ENCODE measurements at places on chromosomes 3 and 15.

DNA sequence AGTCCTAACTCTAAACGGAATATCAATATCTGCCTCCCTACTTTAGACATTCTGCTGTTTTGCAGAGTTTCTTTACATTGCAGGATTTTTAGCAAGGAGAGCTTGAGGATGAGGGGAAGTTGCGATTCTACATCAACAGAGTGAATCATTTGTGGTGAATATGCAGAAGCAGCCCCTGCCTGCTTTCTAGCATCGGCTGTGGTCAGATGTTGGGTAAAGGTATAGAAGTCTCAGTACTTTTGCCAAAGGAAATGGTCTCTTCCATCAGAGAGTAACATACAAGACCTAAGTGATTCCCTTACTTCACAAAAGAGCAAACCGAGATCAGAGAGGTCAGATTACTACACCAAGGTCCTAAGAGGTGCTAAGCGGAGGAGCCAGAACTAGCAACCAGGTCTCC, 15.2 kb downstream of the ST3GAL6 start:
- no peak for DNase-seq

- peak; percentile 51 for DNase-seq
Observed at GRCh38 chr15:40582726-40583246, 11.3 kb upstream of the KNL1 start.

GRCh38 chr15:98292442-98293240, 332.1 kb downstream of the ARRDC4 start:
- no peak for DNase-seq

- DNase-seq, result peak; percentile 22
Observed at GRCh38 chr3:137970914-137971831, 38.8 kb upstream of the CLDN18 start.

GRCh38 chr15:52527911-52528563, 643 bp downstream of the MYO5A start:
- peak; percentile 36 for DNase-seq

DNA sequence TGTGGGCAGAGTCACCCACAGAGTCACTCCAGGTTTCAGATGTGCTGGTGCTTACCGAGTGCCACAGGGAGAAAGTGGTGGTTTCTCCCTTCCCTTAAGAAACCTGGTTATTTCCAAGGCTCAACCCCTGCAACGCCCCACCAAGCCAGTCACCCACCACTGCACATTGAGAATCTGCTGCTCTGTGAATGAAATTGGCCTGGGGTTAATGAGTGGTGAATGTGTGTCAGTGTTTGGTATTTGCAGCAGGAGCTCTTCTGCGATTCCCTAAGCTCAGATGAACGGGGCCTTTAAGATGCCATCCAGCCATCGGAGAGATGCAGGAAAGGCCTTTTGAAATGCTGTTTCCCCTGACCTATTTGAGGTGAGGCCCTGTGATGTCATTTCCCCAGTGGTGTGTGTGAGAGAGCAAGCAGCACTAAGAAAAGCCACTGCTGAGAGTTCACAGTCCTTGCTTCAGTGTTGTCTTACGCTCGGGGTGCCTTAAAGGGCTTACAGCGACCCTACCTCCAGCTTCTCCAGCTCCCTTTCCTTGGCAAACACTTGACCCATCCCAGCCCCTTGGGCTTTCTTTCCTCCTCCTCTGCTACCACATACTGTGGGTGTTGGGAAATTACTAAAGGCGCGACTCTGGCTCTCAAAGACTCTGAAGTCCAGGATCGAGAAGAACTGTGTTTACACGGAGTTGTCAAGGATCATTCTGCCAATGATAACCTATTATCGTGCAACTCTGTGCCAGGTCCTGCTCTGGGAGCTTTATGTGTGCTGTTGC, 68.9 kb downstream of the SMAD3 start:
- DNase-seq, result peak; percentile 88

GRCh38 chr15:39642011-39642640, 61.2 kb downstream of the THBS1 start:
- DNase-seq, result no peak

DNA sequence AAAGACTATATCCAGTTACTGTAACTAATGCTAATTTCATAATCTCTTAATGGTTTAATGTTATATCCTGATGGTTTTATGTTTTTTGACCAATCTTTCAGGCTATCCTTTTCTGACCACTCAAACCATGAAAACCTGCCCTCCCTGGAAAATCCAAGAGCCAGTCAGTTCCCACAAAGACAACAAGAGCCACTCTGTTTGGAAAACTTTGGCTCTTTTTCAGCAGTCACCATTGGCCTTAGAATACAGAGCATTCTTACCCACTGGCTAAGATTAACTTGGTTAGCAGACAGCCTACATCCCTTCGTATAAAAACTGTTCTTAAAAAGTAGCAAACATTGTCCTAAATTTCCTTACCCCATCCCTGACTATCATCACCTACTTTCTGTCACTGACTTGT, 32.9 kb downstream of the ALCAM start:
- no peak for DNase-seq

DNA sequence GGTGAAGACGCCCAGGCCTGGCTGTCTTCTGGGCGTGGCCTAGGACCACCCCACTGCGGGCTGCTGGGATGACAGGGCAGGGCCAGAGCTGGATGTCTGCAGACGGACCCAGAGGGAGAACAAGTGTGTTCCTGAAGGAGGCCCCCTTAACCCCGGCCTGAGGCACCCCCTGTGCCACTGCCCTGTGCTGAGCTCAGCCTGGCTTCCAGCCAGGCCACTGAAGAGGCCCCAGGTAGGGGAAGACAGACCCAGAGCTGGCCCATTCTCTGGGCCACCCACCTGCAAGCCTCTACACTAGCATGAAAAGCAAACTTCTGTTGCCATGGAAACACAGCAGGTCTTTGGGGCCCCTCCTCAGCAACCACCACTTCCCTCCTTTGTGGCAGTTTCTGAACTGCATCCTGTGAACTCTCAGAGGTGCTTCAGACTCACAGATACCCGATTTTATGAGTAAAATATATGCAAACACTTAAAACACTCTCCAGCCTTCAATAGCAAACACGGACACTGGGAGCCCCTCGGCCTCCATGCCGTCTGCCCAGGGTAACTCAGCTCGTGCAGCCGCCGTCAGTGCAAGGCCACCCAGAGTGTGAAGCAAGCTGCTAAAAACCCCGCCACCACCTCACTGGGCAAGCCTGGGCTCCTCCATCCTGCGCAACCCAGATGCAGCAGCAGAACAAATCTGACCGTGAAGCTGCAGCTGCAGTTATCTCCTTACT, 42.5 kb downstream of the CMTM6 start:
- peak; percentile 96 for DNase-seq

- DNase-seq, result no peak
Observed at GRCh38 chr3:72452745-72453144, 395.5 kb downstream of the SHQ1 start.

DNA sequence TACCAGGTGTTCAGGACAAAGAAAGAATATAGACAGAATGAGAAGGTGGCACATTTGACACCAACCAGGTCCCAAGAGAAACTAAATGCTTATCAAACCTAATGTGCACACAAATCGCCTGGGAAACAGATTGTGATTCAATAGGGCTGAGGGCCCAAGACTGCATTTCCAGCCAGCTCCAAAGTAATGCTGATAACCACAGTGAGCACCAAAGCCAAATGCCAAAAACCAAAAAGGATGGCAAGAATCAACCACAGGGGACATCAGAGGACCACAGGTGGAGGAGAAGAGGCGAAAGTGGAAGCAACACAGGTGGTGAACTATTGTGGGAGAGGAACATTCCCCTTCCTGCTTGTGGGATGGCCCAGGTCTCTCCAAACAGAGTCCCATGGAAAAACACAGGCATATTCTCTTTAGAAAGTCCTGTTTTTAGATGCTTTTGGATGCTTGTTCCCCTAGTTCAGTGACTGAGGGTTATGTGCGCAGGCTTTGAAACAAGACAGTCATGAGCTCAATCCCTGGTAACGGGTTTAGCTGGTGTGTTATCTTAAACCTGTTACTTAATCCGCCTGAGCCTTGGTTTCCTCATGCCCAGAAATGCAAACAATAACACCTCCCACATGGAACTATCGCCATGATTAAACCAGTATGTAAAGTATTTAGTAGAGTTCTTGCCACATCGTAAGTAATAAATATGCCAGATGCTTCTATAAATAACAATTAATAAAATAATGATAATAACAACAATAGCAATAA, 241.7 kb downstream of the ATP8B4 start:
- DNase-seq, result no peak

- DNase-seq, result no peak
Observed at GRCh38 chr3:173111321-173111720, 29.7 kb downstream of the SPATA16 start.

GRCh38 chr3:65338571-65338970, 650.8 kb upstream of the ADAMTS9 start:
- no peak for DNase-seq

DNA sequence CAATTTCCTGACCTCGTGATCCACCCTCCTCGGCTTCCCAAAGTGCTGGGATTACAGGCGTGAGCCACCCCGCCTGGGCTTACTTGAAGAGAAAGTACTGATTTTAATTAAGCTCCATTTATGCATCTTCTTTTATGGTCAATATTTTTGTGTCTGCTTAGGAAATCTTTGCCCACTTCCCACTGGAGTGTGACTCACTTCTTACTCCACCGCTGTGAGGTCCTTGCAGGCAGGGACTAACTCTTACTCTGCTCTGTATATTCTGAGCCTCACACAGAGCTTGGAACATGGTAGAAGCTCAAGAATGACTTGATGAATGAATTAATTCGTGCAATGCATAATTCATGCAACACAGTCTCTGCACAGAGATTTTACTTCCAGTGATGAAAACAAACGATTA, 2.9 kb upstream of the TM4SF19 start:
- DNase-seq, result no peak

DNA sequence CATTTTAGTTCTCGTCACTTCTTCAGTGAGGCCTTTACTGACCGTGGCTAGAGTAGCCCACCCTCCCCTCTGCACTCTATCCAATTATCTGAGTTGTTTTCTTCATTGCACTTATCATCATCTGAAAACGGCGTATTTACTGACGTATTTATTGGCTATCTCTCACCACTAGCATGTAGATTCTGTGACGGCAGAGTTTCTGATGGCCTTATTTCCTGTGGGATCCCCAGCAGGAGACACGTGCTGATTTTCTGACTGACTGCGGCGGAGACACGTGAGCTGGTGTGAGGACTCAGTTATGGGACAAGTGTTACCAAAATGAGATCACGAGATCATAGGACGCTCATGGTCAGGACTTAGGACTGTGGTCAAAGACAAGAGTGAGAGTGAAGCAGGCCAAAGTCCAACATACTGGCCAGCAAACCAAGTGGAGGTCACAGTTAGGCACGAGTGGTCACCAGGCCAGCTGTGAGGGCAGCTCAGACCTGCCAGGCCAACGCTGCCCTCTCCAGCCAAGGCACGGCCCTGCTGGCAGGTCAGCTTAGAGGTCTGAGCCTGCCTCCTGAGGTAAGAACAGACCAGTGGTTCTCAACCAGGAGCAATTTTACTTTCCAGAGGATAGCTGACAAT, 50.6 kb upstream of the BNIP2 start:
- DNase-seq, result no peak

DNA sequence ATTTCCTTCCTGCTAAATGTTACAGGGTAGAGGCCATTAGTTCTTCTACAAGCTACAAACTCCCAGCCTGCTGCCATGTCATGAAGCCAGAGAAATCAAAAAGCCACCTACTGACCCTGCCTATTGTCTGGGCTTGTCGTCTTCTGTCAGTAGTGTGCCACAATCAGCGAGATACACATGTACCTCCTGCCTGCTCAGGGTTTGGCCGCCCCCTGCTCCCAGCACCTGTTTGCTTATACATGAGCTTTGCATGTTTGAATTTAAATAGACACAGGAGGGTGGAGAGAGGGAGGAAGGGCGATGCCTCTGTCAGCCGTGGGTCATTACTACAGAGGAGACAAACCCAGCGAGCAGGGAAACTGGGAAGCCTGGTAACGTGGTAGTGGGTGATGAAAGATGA, 106.1 kb downstream of the ROBO2 start:
- no peak for DNase-seq

DNA sequence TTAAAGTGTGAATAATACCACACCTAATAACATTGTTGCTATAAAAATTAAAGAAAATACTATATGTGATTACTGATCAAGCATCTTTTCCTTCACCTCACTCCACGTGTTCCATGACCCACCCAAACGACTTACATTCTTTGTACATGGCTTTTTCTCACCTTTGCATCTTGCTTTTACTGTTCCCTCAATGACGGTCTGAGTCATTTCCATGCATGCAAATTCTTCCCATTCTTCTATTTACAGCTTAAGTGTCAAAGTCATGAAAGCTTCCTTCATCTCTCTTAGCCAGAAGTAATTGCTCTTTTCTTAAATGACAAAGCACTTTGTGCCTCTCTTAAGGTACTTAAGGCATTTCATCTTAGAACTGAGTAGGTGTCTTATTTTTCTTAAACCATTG, 64.0 kb downstream of the GREM1 start:
- DNase-seq, result no peak

DNA sequence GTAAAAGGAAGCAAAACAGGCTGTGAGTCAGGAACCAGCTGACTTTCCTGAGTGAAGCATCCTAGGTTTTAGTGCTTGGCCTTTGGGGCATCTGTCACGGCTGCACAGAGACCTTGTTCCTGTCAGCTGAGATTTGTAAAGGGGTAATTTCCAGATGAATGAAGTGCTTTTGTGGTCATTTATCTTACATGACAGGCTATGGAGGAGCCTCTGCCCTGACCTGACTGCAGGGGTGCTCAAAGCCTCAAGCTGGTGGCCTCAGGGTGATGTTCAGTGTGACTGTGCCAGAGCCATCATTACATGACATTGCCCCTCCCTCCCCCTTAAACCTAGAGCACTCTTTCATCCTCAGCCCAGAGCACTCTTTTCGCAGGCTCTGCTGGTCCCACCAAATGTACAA, 132.5 kb downstream of the ARNT2 start:
- DNase-seq, result no peak

GRCh38 chr3:58798312-58798711, 131.7 kb upstream of the FAM3D start:
- DNase-seq, result no peak

DNA sequence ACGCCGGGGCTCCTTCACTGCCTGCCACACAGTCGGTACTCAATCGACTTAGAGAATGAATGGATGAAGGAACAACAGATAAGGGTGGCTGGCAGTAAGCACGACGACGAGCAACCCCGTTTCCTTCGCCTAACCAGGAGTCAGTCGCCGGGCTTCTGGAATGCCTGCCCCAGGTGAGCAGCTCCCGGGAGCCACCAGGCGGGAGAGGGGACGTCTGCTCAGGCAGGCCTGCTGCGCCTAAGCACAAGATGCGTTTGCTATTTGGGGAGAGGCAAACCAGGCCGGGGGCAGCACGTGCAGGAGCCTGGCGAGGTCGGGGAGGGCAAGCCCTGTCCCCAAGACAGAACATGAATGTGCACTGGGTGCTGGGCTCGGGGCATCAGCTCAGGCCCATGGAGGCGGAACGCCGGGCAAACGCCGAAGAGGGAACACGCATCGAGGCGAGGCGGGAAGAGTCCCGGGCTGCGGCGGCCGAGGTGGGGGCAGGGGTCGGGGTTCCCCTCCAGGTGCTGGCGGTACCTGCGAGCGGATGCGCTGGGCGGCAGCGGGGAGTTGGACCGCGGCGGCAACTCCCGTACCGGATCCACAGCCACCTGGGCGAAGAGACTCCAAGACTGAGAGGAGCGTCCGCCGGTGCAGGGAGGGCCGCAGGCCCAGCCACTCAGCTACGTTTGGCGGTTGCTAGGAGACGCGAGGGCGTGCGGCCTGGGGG, at the start of gene CFAP92:
Gene CFAP92 (minus strand): TSS at position 616 of the 712 bp plus-strand sequence. CDS start 772 bp downstream, outside the sequence.
- DNase-seq, result peak; percentile 94

GRCh38 chr3:21879184-21879886, 128.3 kb upstream of the ZNF385D start:
- DNase-seq, result no peak

Data from CD4-positive, alpha-beta T cell treated with Interleukin-17A for 1 hour (primary cell).